Activated T-helper 9 cell treated with anti-CD3 and anti-CD28 coated beads, Interleukin-2, amount 50 U/mL, for 16 hours (primary cell): ENCODE measurements at places on chromosomes 2 and 18.
A peak's percentile ranks its signal among the peaks of the same experiment; 100 is the strongest.

DNA sequence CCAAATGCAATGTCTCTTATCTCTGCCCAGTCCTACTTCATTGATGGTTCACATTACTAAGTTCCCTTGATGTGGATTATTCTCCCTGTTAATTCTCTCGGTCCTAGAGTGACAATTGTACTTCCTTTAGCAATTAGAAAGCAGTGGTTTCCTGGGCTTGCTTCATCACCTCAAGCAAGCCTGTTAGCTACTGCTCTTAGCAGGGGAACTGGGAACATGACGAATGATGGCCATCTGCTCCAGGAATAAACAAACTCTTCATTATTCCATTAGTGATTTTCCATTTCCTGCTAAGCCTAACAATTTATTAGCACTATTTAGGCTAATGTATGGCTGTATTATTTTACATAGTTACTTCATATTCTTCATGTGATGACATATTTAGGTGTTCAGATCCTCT, 331.8 kb downstream of the MTX2 start:
- DNase-seq: no peak

DNA sequence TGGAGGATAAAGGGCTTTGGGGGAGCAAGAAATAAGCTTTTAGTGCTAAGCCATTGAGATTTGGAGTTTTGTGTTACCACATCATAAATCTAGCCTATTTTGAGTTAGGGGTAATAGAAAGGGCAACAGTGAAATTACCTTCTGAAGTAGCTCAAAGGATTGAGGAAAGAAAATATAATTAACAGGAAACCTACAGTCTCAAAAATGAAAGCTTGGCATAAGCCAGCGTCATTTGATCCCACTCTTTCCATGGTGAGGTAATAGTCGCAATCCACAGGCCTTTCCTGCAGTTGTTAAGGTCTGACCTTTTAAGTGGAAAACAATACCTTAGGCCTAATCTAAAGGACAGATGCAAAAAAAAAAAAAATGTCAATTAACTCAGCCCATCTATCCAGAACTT, 182.7 kb downstream of the UXS1 start:
- DNase-seq: no peak

DNA sequence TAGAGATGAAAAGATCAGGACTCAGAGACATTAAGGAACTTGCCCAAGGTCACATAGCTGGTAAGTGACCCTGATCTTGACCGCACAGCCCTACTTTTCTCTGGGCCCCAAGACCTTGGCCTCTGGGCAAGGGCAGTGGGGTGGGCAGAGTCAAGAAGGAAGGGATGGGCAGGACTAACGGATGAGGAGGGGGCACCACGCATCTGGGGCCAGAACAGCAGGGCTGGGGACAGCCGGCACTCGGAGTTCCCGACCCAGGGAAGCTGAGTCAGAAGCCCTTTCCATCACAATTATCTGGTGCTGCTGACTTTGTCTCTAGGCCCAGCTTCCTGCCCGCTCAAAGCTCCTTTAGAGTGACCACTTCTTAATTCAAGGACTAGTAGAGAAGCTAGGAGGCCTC, 14.4 kb downstream of the CFAP65 start:
- DNase-seq: no peak

DNA sequence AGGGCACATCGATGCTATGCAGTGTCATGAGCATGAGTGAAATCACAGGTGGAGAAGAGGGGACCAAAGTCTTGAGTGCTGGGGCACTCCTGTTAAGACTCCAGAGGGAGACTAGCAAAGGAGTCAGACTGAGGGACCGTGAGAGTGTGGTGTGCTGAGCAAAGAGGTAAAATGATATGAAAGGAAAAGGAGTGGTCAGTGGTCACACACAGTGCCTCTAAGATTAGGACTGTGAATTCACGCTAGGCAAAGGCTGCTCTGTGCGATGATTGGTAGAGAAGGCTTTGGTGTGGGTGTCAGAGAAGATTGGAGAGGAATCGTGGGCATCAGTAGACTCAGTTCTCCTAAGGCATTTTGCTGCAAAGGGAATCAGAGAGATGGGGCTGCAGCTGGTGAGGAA, 12.8 kb downstream of the SOCS6 start:
- no peak for DNase-seq

GRCh38 chr2:214574084-214574781, 163.4 kb downstream of the VWC2L start:
- no peak for DNase-seq

DNA sequence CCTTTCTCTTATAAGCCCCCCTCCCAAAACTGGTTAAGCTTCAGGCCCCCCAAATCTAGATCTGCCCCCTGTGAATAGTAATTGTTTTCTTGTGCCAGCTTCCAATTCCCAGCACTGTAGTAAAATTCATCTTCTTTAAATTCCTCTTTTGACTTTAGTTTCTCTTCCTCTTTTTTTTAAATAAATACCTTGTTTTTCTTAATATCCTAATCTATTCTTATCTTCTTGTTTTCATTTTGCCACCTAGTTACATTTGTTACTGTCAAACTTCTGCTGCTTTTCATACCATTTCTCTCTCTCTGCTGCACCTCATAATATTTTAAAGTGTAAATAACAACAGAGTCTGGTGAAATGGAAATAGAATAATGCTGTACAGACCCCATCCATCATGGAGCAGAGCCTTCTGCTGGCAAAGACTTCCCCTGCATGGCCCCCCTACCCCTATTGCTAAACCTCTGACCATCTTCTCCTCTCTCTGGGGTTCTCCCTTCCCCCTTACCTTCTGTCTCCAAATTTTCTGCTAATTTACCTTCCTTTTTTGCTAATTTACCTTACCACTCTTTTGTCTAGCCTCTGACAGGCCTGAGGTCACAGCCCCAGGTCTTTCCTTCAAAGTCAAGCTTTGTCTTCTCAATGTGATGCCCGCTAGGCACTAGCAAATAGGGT, 94.9 kb upstream of the PAPOLG start:
- no peak for DNase-seq

GRCh38 chr2:44009136-44009735, 13.4 kb upstream of the LRPPRC start:
- DNase-seq: no peak

DNA sequence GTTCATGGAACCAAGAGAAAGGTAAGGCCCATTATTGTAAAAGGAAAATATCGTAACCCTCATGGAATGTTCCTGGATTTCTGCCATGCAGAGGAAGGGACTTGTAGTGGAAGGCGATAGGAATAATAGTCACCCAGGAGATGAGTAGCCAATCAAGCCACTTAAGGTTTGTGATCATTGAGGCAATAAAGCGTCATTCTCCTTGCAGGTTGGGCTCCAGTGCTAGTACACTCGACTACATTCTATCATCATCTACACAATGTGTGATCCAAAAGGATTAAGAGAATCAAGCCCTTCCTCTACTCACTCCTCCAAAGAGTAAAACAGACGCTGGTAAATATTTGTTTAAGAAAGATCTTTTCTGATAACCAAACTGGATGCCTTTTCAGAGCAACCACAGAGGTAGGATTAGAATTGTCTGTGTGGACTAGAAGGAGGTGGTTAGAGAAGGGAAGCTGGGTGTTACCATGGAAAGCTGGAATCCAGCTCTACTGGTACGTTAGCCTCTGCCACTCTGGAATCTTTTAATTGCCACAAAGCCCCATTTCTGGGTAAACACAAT, 245.7 kb downstream of the IKZF2 start:
- no peak for DNase-seq

DNA sequence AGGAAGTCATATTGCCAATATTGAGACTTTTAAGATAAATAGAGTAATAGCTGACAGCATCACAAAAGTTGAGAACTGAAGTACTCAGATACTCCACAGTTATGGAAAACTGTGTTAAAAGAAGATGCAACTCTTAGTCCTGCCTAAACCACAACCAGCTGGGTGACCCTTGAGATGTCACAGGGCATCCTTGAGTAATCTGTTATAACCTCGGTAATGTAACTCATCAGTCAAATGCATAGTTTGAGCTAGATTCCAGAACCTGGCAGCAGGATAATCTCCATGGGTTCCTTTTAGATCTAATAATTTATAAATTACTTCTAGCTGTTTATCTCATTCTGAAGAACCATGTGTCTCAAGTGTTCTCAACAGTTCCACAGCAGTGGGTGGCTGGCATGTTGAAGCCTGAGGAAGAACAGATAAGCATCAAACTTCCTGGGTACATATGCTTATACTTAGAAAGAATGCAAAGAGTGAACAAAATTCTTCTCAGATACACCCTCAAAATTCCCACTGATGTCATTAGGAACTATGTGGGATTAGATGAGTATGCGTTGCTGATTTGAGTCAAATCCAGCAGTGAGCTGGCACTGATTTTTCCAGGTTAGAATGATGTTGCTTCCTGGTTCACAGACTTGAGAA, 304.1 kb upstream of the ERBB4 start:
- no peak for DNase-seq

- DNase-seq: no peak
Observed at GRCh38 chr18:35618696-35619095, 37.2 kb downstream of the GALNT1 start.

DNA sequence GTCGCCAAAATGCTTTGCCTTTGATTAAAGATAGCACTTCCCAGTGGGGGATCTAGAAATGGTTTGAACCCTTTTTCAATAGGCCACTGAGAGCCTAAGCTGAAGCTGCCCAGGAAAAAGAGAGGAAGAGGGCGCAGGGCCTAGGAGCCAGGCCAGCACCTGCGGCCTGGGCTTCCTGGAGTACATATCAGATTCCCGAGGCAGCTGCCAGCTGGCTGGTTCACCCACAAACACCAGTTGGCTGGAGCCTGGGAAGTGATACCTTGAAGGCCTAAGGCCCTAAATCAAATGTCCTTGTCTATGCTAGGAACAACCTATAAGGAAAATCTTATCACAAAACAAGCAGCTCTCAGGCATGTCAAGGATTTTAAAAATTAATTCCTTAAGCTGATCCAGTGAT, 37.1 kb downstream of the ANKRD44 start:
- DNase-seq: no peak

GRCh38 chr2:207881902-207882301, 112.2 kb upstream of the FZD5 start:
- DNase-seq: no peak

DNA sequence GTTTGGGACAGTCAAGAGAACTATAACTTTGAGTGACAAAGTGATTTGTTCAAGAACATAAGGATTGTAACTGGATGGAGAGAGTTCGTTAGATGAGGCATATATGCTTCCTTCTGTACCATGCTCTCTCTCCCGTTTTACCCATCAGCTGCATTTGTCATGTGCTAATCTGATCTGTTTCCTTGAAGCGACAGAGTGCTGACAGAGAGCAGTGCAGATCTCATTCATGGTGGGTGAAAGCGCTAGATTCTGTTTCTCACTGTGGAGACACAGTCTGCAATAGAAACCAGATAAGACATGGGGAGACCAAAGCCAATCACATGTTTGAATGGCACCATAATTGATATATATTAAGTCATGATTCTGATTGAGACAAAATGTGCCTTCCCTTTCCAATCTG, 456.6 kb upstream of the CELF4 start:
- no peak for DNase-seq

- no peak for DNase-seq
Observed at GRCh38 chr2:16853088-16853487, 187.5 kb upstream of the CYRIA start.

DNA sequence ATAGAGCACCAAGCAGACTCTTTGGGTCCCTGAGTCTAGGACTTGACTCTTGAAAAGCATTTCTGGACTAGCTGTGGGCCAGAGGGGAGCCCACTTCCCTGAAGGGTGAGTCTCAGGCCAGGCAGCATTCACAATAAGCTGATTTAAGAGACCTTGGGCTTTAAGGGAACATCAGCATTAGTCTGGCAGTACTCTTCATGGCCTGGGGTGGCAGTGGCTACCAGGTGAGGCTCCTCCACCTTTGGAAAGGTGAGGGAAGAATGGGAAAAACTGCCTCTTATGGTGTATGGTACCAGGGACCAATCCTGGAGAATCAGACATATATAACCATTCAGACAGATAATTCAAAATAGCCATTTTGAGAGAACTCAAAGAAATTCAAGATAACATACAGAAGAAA, 599.9 kb upstream of the POU3F3 start:
- DNase-seq: no peak

DNA sequence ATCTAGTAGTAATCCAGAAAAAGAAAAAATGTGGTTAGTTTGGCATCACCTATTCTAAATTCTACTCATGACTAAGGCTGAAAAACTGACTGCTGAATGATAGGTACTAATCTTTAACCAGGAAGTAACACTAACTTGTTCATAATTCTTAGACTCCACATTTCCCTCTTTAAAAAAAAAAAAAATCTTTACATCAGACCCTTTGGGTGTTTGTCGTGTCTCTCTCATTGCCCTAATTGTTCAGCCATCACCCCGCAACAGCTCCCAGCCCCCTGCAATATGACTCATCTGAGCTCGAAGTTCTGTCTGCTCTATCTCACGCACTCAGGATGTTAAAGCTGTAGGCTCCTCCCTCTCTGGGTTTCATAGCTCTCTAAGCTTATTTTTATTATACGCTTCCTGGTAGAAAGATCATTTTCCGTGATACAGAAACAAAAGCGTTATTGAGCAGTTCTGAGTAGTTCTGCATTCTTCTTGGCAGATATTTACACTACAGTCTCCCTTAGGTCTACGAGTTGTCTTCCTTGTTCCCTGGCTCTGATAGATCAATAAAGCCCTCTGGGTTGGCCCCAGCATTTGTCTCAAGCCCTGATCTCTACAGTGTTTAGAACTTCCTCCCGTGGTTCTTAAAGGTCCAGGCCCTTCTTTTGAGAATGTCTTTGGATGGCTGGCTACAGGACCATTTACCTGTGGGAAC, 95.6 kb downstream of the TNFRSF11A start:
- peak; percentile 56 for DNase-seq

DNA sequence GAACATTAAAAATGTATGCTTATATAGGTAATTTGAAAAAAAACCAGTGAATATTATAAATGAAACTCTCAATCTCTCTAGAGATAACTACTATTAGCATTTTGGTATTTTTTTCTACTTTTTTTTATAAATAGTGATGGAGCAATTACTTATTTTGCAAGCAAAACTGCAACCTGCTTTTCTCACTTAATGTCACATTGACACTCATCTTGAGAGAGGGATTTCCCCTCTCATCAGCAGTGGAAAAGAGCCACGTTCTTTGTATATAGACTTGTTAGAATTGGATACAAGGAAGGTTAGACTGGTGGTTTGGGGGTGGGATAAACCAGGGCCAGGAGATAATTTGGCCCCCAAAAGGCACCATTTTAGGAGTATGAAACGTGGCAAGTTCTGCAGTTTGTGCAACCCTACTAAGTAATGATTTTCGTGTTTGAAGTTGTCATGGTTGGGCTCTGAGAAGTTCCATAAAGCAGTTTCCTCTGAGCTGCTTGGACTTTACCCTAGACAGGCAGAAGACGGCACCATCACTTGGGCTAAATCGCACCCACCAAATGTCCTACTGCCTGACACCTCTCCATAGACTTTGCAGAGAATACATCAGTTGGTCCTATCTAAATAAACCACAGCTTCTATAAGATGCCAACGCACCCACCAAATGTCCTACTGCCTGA, 194.0 kb downstream of the ACTR3 start:
- no peak for DNase-seq

- DNase-seq: no peak
Observed at GRCh38 chr2:7333189-7333765, 416.1 kb downstream of the RNF144A start.

DNA sequence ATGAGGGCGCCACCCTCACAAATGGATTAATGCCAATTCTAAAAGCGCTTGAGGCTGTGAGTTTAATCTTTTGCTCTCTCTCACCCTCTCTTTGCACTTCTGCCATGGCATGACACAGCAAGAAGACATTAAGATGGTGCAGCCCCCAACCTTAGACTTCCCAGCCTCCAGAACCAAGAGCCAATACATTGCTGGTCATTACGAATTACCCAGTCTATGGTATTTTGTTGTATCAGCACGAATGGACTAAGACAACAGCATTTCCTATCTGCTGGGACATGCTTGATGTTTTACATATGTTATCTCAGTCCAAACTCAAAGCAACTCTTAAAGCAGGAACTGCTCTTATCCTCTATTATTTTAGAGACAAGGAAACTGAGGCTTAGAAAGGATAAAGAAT, 222.9 kb downstream of the STK39 start:
- no peak for DNase-seq
